Umbilical cord (tissue), 2 donors: ENCODE measurements at places on chromosomes 1 and 21.
A peak's percentile ranks its signal among the peaks of the same experiment; 100 is the strongest.

GRCh38 chr1:201259476-201260235 is 23.6 kb upstream of the PKP1 start:
- DNase-seq: no peak

DNA sequence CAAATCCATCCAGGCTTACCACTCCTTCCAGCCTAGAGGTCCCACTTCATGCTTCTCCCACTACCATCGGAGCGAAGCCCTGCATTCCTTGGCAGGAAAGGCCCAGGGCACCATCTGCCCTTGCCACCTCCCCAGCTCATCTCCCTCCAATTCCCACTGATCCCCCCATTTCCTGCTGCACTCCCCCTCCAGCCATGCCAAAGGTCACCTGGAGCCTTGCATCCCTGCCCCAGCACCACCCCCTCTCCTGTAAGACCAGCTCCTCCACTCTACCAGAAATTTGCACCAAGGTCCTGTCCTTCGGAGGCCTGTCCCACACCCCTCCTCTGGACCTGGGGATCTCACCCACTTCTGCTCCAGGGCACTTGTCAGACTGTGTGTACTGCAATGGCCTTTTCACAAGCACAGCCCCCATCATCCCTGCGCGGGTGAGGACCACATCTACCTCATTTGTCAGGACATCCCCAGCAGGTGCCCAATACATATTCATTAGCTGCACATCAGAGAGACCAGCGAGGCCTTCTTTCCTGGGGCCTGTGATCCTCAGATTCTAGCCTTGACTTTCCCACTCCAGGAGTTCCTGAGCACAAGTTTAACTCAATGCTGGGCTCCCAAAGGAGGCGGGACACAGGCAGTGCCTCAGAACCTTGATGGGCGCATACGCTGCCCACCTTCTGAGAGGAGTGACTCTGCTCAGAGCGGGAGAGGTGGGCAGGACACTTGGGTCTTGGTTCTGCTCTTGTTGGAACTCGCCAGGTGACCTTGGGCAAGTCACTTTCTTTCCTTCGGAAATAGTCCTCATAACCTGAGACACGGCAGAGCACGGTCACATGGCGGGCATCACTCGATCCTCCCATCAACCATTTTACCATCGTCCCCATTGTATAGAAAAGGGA is 49.9 kb upstream of the EDN2 start:
- DNase-seq: no peak

GRCh38 chr1:174194461-174194860 is 35.1 kb downstream of the RABGAP1L start:
- no peak for DNase-seq

DNA sequence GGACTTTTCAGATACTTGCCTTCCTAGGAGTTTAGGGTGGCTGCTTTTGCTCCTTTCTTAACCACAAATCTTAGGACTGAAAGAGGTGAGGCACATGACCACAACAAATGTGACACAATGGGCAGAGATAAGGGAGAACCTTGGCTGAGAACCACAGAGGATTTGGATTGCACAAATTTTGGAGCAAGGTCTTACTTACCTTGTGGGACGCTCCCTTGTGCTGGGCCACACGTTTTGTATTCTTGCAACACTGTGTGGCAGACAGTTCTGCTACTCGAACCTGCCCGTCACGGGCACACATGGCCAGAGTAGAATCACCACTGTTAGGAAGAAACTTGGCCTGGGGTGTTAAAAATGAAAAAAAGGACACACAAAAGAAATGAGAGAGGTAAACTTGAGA is 23.9 kb downstream of the DCAF8 start:
- DNase-seq: no peak

DNA sequence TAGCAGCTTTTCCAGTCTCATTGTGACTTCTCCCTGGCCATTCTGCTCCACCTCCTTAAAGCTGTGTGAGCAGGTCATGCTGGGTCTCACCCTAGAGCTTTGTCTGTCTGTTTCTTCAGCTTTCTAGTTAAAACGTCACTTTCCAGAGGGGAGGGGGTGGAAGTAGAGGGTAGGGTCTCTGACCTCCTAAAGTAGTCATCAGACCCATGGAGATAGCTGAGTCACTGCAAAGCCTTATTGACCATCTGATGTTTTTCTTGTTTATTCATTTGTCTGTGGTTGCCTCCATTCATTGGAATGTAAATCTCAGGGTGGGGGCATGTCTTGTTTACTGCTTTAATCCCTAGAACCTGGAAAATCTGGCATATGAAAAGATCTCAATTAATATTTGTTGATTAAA is 52.7 kb downstream of the ELF3 start:
- no peak for DNase-seq

DNA sequence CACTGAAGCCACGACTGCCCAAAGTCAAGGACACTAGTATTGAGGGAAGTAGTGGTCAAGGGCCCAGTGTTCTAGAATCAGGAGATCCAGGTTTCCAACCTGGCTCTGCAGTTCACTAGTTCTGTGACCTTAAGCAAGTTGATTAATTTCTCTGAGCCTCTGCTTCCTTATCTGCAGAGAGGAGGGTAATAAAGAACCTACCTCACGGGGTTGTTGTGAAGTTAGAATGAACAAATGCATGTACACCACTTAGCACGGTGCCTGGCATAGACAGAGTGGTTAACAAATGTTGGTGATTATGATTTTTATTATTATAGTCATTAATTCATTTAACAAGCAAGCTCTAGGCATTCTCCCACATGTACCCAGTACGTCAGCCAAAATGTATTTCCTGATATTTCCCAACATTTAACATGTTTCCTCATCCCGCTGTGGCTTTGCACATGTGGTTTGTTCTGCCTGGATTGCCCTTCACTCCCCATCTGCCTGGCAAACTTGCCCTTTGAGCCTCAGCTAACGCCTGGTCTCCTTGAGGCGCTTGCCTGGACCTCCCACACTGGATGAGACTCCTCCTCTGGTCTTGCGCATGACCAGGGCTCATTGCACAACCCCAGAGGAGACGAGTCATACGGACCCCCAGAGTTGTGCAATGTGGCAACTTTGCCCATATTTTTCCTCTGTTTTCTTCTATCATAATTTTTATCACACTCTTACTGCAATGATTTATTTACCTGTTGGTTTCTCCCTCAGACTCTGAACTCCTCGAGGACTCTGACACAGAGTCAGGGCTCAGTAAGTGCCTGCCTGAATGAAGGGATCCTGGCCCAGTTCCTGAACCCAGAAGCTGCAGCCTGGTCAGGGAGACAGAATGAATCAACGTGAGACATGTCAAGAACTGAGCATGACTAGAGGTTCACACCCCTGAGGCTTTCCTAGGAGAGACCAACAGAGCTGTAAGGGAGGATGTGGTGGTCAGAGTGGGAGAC is 20.7 kb upstream of the MFSD2A start:
- peak; percentile 76 for DNase-seq

- DNase-seq: no peak
Measured at GRCh38 chr1:167861664-167862381, 52.1 kb downstream of the ADCY10 start.

DNA sequence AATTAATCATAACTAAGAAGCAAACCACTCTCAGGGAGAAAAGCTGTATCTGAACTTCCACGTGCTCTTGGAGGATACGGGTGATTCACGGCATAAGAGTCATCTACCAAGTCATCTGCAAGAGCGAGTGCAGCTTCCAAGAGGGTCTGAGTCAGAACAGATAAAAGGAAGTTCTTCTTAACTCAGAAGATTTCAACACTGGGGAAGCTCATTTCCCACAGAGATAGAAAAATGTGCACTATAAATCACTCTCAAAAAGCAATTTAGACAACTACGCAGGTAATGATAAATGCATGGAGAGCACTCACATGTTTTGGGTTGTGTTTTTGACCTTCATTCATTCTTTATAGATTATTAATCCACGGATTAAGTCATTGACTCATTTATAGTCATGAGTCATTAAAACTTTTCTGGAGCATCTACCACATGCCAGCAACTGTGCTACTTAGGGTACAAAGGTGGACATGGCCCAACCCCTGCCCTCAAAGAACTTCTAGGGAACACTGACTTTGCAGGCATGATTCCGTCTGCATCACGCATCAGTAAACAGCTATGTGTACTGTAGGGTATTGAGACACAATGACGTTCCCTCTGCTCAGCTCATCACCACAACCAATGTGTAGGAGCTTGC is 20.8 kb downstream of the KCNJ15 start:
- peak; percentile 93 for DNase-seq

GRCh38 chr1:31723828-31724359 is 20.1 kb upstream of the COL16A1 start:
- DNase-seq: peak; percentile 79

DNA sequence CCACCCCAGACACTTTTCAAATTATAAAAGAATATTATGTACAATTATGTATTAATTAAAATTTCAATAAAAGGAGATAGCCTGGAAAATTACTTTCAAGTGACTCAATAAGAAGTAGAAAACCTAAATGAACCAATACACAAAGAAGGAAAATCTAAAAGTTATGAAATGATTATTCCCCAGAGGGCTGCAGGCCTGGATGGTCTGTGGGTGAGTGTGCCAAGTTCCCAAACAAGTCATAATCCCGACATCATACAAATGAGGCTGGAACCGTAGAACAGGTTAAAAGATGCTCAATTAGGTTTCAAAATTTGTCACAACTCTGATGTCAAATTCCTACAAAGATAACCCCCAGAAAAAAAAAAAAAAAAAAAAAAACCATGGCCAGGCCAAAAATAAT is 12.7 kb downstream of the SPATC1L start:
- no peak for DNase-seq

DNA sequence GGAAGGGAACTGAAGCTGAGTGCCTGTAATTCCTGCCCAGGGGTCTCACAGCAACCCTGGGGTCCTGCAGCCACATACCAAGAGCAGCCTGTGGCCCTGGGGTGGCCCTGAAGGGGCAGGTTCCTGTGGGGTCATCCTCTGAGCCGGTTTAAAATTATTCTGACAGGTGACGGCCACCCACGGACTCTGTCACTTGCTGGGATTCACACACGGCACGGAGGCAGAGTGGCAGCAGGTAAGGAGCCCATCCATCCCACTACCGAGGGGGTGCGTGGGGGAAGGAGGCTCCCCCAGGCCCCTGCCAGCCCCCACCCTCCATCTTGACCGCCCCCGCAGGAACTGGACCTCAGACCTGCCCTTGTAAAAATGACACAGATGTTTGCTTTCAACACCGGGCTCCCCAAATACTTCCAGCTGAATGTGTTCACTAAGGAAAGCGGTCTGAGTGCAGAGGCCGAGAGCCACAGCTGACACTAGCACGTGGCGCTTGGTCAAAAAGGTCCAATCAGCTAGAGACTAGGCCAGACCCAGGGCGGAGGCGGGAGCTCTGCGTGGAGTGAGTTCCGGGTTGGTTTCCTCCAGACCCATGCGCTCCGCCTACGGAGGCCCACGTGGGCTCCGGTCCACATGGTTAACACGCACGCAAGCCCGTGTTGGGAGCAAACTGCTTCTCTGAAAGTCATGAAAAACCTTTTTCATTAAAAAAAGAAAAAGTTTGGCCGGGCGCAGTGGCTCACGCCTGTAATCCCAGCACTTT is 10.0 kb downstream of the YBEY start:
- DNase-seq: no peak

GRCh38 chr21:45547545-45547900 is 5.3 kb upstream of the SLC19A1 start:
- no peak for DNase-seq

GRCh38 chr1:212162635-212163034 is 122.6 kb upstream of the PPP2R5A start:
- DNase-seq: peak; percentile 20

- DNase-seq: no peak
Measured at GRCh38 chr1:183135336-183135735, 50.7 kb upstream of the LAMC2 start.

GRCh38 chr1:26700711-26701110 is 4.9 kb downstream of the ARID1A start:
- no peak for DNase-seq
